ENCODE measurements at places on chromosomes 6 and 20.

- peaks cover 1% of the 10 kb centered on the region for H3K27me3 ChIP-seq
- H3K4me3 ChIP-seq: no peak overlapping the region
- no peaks in the 10 kb centered on the region for H3K36me3 ChIP-seq
- no peaks in the 10 kb centered on the region for H3K4me1 ChIP-seq
- H3K27ac ChIP-seq: no peak overlapping the region
Measured at GRCh38 chr20:46420878-46421277, 14.5 kb upstream of the ELMO2 start.

GRCh38 chr6:153947808-153948447, 91.1 kb upstream of the OPRM1 start:
- H3K27ac ChIP-seq: no peak overlapping the region
- no peaks in the 10 kb centered on the region for H3K27me3 ChIP-seq
- no peak overlapping the region for H3K4me3 ChIP-seq
- H3K4me1 ChIP-seq: no peaks in the 10 kb centered on the region

GRCh38 chr6:148884461-148884860, 137.6 kb downstream of the UST start:
- no peaks in the 10 kb centered on the region for H3K27me3 ChIP-seq
- no peaks in the 10 kb centered on the region for H3K4me1 ChIP-seq
- no peak overlapping the region for H3K4me3 ChIP-seq
- no peak overlapping the region for H3K27ac ChIP-seq
- no peak for DNase-seq

GRCh38 chr6:56231827-56232226, 15.6 kb downstream of the COL21A1 start:
- H3K36me3 ChIP-seq: no peaks in the 10 kb centered on the region
- no peak overlapping the region for H3K27ac ChIP-seq
- DNase-seq: no peak
- H3K4me1 ChIP-seq: no peaks in the 10 kb centered on the region

DNA sequence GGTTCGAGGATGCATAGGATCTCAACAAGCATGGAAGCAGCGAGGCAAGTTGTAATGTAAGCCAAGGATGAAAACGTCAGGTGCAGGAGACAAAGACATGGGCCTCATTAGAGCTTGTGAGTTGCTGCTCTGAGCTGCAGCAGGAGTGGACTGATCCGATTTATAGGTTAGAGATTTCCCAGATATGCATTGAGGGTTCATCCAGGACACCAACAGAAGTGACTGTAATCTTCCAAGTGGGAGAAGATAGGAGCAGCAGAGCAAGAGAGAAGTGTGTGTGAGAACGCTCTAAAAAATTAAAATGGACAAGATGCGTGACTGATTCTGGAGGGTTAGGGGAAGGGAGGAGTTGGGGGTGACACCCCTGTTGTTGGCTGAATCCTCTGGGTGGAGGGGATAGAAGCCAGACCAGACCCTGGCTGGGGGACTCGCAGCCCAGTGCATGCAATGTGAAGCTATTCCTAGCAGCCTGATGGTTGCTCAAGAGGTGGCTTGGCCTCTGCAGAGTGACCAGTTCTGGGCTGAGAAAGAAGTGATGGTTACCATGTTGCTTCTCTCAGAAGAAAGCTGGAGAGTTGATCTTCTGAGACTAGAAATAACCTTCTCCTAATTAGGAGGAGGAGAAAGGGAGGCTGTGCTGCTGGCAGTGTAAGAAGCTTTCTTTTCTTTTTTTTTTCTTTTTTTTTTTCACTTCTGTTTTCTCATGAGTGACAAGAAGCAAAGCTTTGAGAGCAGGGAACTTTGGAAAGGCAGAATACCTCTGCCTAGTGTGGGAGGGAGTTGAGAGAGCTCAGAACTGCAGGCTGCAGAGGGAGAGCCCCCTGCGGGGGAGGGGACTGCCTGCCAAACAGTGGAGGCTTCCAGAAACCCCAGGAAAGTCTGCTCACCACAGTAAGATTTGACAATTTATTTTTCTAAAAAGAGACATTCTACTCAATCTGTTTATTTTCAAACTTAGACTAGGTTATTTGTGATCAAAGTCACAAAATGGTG, 116.9 kb downstream of the SLX4IP start:
- no peak overlapping the region for H3K4me3 ChIP-seq
- H3K36me3 ChIP-seq: no peaks in the 10 kb centered on the region
- peaks cover 10% of the 10 kb centered on the region for H3K4me1 ChIP-seq
- no peaks in the 10 kb centered on the region for H3K27me3 ChIP-seq

GRCh38 chr6:13478525-13478966, 8.9 kb downstream of the GFOD1 start:
- no peaks in the 10 kb centered on the region for H3K4me1 ChIP-seq
- no peak overlapping the region for H3K4me3 ChIP-seq
- no peaks in the 10 kb centered on the region for H3K36me3 ChIP-seq
- H3K27me3 ChIP-seq: no peaks in the 10 kb centered on the region
- no peak overlapping the region for H3K27ac ChIP-seq
- DNase-seq: no peak

GRCh38 chr20:62052336-62052841, 13.3 kb downstream of the TAF4 start:
- H3K36me3 ChIP-seq: no peaks in the 10 kb centered on the region
- H3K4me3 ChIP-seq: no peak overlapping the region
- H3K27me3 ChIP-seq: no peaks in the 10 kb centered on the region
- no peak overlapping the region for H3K27ac ChIP-seq
- peaks cover 4% of the 10 kb centered on the region for H3K4me1 ChIP-seq

DNA sequence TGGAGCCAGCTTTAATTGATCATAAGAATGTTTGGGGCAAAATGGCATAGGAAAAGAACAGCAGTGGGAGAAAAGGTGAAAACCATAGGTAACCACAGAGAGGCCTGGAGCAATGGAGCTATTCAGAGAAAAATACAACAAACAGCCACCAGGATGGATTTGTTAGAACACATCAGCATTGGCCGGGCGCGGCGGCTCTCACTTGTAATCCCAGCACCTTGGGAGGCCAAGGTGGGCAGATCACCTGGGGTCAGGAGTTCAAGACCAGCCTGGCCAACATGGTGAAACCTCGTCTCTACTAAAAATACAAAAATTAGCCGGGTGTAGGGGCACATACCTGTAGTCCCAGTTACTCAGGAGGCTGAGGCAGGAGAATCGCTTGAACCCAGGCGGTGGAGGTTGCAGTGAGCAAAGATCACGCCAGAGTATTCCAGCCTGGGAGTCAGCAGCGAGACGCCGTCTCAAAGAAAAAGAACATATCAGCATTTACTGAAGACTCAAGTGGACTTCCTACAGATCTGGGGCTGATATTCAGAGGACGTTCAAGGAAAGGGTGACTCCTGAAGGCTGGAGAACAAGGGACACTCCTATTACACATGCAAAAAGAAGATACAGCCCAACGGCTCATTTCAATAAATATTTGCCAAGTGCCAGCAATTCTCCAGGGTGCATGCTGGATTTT, 20.2 kb downstream of the SNHG17 start:
- no peak overlapping the region for H3K27ac ChIP-seq
- H3K4me1 ChIP-seq: no peaks in the 10 kb centered on the region
- H3K4me3 ChIP-seq: no peak overlapping the region
- no peak for DNase-seq

DNA sequence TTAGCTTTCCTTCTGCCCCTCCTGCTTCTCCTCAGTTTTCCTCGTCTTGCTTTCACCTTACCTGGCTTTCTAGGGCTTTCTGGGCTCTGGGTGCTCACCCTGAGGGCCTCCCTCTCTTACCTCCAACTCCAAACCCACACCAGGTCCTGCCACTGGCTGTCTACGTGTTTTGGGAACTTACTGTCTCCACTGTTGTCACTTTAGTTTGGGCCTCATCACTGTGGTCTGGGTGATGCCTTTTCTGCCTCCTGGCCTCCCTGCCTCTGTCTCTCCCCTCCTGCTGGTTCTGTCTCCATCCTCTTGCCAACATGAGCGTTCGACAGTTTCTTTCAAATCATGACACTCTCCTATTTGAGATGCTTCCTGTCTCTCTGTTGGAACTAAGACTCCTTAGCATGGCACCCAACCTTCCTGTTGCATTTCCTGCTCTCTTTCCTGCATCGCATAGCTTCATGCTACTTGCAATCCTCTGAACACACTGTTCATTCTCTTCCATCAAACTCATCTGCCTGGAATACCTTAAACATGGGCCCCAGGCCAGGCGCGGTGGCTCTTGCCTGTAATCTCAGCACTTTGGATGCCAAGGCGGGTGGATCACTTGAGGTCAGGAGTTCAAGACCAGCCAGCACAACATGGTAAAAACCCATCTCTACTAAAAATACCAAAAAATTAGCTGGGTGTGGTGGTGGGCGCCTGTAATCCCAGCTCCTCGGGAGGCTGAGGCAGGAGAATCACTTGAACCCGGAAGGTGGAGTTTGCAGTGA, 5.5 kb downstream of the CD40 start:
- H3K36me3 ChIP-seq: no peaks in the 10 kb centered on the region
- no peaks in the 10 kb centered on the region for H3K27me3 ChIP-seq
- no peak for DNase-seq
- H3K27ac ChIP-seq: no peak overlapping the region

DNA sequence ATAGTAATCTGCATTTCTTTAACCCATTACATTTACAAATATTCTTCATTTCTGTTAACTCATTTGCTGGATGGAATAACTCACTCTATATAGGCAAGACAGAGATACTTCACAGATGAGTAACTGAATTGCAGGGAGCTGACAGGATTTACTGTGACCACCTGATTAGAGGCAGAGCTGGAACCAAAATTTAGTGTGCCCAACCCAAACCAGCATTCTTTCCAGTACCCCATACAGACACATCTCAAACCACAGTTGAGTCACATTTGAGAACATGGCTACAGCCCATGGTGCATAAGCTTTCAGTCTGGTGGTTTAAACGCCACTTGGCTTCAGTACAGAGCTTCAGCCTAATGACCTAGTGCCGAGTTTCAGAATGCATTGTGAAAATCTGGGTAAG, 138.4 kb upstream of the TENT5A start:
- H3K36me3 ChIP-seq: no peaks in the 10 kb centered on the region
- H3K27me3 ChIP-seq: no peaks in the 10 kb centered on the region
- no peak for DNase-seq
- no peak overlapping the region for H3K27ac ChIP-seq
- no peak overlapping the region for H3K4me3 ChIP-seq
- H3K4me1 ChIP-seq: no peaks in the 10 kb centered on the region

GRCh38 chr6:116579143-116579542, 7.8 kb downstream of the RWDD1 start:
- H3K27me3 ChIP-seq: no peaks in the 10 kb centered on the region
- peaks cover 4% of the 10 kb centered on the region for H3K36me3 ChIP-seq
- no peak overlapping the region for H3K4me3 ChIP-seq

GRCh38 chr6:149212206-149212605, 105.3 kb upstream of the TAB2 start:
- no peak for DNase-seq
- peaks cover 36% of the 10 kb centered on the region for H3K4me1 ChIP-seq
- no peak overlapping the region for H3K27ac ChIP-seq
- H3K36me3 ChIP-seq: no peaks in the 10 kb centered on the region
- H3K27me3 ChIP-seq: no peaks in the 10 kb centered on the region

DNA sequence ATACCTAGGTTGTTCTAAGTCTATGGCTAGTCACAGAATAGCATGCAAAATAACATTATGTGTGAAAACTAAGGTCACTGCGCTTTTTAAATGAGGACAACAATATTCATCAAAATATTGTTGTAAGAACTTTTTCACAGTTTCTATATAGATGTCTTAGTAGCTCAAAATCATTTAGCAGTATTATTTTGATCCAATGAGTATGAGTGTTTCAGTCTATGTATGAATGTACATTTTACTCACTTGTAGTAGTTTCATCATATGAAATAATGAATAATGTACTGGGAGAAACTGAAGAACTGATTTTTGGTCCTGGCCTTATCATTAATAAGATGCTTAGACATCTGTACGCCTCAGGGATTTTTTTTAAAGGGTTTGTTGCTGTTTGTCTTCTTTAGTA, 16.5 kb upstream of the TMEM30A start:
- no peak overlapping the region for H3K27ac ChIP-seq
- H3K36me3 ChIP-seq: no peaks in the 10 kb centered on the region
- H3K4me1 ChIP-seq: no peaks in the 10 kb centered on the region
- H3K4me3 ChIP-seq: no peak overlapping the region

DNA sequence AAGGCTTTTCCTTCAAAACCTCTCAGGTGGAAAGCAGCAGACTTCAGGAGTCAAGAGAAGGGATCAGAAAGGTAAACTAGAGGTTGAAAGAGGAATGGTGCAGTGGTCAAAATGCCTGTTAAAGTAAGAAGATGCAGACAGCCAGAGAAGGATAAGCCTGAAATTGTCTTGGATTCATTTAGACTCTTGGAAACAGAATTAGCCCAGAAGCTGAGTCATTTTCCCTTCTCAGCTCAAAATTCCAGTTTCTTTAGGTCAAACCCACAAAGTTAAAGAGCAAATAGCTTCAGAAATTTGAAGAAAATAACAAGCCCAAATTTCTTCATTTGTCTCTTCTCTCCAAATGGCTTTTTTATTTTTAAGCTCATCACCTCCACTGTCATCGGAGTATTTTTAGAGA, 73.9 kb downstream of the DHX35 start:
- no peaks in the 10 kb centered on the region for H3K4me1 ChIP-seq
- H3K4me3 ChIP-seq: no peak overlapping the region
- no peak overlapping the region for H3K27ac ChIP-seq
- no peak for DNase-seq
- H3K27me3 ChIP-seq: no peaks in the 10 kb centered on the region
- H3K36me3 ChIP-seq: peaks cover 26% of the 10 kb centered on the region

GRCh38 chr20:56360133-56360907, 1.5 kb downstream of the FAM210B start:
- H3K27me3 ChIP-seq: no peaks in the 10 kb centered on the region
- no peaks in the 10 kb centered on the region for H3K36me3 ChIP-seq
- peak overlapping the region; percentile 72 for H3K27ac ChIP-seq
- peak overlapping the region; percentile 77 for H3K4me3 ChIP-seq
- peaks cover 14% of the 10 kb centered on the region for H3K4me1 ChIP-seq

DNA sequence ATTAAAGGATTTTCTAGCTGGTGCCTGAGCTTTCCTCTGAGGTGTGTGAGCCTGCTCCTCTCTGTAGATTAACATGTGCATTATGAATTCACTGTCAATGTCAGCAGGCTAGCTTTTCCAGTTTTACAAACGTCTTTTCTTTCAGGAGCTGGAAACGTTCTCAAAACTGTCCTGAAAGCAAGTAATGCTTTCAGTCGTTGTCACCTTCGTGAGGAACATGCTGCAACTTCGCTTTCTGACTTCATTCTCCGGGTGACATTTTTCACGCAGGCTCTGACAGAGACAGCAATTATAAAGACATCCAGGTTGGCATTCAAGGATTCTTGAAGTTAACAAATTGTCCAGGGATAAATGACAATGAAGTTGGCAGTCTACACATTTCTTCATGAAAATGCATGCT, 671.5 kb downstream of the DHX35 start:
- no peak overlapping the region for H3K4me3 ChIP-seq
- H3K4me1 ChIP-seq: no peaks in the 10 kb centered on the region
- no peaks in the 10 kb centered on the region for H3K27me3 ChIP-seq
- no peak for DNase-seq
- no peaks in the 10 kb centered on the region for H3K36me3 ChIP-seq

DNA sequence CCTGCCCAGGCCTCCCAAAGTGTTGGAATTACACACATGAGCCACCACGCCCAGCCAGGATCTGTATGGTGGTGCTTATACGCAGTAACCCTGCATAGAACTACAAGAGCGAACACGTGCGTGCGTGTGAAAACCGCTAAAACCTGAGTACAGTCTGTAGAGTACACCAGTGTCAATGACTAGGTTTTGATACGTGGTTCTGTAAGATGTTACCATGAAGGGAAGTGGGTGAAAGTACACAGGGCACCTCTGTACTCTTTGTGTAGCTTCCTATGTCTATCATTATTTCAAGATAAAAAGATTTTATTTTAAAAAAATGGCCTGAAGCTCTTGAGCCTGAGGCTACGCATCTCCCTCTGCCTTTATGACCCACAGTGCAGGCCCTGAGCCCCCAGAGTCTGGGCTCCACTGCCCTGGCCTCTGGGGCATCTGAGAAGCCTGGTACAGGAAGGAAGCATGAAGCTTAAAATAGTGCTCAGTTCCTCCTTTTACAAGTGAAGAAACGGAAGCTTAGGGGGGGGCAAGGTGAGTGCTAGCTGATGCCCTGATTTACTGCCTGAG, 21.6 kb downstream of the LY86 start:
- H3K27ac ChIP-seq: peak overlapping the region; percentile 25
- H3K4me3 ChIP-seq: no peak overlapping the region
- H3K27me3 ChIP-seq: no peaks in the 10 kb centered on the region
- no peaks in the 10 kb centered on the region for H3K36me3 ChIP-seq
